ENCODE measurements at places on chromosomes 7 and 10. TPM values are rescaled to one million over a fixed set of nuclear protein-coding genes. Genes with fewer than 3 reads are reported as not detected.

The ZNF853 gene
- total RNA-seq = 16.2 TPM

The GPR15LG gene
- not detected for total RNA-seq

- no peak for DNase-seq
These were observed 401.0 kb upstream of the NRP1 start for GRCh38 chr10:33735464-33735923.

The AMPH gene
- 2.9 TPM for total RNA-seq

GRCh38 chr7:41238851-41239331 lies 464.0 kb downstream of the INHBA start:
- DNase-seq = no peak

The MSMB gene
- total RNA-seq = not detected

DNA sequence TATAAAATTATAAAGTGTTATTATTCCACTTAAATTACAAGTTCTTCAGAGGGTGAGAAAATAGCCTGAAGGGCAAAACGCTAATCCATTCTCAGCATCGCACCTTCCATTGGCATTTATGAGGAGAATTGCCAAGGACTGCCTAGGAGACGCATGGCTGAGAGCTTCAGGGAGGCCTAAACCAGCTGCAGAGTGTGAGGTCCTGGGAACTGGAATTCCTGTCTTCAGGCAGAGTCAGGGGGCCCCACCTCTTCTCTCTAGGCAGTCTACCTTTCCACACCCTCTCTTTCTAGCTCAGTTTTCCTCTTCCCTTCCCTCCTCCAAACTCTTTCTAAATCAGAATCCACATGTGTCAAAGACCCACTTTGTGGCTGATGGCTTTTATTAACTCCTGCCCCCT lies 35.3 kb downstream of the LRRC72 start:
- no peak for DNase-seq

The PCLO gene
- 1.3 TPM for total RNA-seq

GRCh38 chr7:107394831-107395230 lies 75.0 kb upstream of the GPR22 start:
- no peak for DNase-seq

DNA sequence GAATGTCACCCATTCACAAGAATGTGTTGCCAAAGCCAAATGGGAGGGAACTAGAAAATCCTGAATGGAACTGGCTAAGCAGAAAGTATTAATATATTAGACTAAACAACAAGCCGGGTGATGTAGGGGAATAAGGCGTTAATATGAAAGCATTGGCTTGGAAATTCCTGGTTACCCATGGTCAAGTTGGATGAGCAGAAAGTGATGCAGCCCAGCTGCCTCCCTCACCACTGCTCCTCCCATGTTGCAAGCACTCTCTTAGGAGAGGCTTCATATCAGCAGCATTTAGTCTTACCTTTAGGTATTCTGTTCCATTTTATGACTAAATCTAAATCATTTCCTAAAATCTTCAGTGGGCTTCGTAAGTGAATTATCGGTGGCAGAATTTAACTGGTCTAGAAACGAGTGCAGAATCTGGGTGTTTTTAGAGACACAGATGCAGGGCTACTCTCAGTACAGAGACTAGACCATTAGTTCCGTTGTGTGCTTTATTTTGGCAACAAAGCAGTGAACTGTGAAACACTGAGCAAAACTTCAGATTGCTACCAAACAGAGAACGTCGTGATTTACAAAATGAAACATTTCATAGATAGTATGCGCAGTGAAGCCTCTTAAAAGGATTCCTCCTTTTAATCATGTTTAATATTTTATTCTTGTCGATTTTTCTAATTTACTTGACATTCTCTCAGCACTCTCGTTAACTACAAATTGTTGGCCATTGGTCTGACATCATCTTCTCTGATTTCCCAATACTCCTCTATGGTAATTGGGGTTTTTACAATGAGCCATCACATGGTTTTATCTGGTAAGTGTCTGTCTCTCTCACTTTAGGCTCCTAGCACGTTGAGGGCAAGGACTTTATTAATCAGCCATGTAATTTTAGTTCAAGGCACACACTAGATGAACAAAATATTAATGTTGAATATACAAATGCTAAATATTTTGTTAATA lies 22.0 kb upstream of the HGF start:
- DNase-seq = no peak

The RPEL1 gene
- total RNA-seq = not detected

The SPDYE18 gene
- total RNA-seq = 0.20 TPM

The VIPR2 gene
- total RNA-seq = not detected

GRCh38 chr7:70614237-70615045 lies 517.5 kb upstream of the GALNT17 start:
- no peak for DNase-seq

DNA sequence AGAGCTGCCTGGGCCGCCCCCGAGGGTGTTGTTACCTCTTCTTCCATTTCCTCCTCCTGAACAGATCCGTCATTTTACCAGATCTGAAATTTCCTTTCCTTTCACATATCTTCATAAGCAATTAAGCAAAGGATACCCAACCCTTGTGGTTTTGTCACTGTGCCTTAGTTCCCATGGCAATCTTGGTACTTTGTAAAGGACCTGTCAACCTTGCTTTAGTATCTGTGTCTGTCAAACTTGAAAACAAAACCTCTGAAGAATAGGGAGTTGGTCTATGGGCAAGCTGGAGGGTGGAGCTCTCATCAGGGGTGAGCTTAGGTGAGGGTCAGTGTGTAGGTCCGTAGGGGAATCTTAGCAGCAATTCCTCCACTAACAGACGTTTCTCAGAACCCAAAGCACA lies 25.4 kb upstream of the CCDC3 start:
- no peak for DNase-seq

The CNPY1 gene
- not detected for total RNA-seq

The OR6V1 gene
- total RNA-seq = not detected

GRCh38 chr10:110535958-110536891 lies 31.3 kb upstream of the SMC3 start:
- no peak for DNase-seq

- DNase-seq = no peak
These were observed 33.4 kb downstream of the CCDC6 start for GRCh38 chr10:59872892-59873463.

The CTNNA3 gene
- 0.92 TPM for total RNA-seq

- DNase-seq = no peak
These were observed 88.6 kb downstream of the LYZL1 start for GRCh38 chr10:29377333-29377961.

GRCh38 chr10:96672481-96673175 lies 47.7 kb downstream of the PIK3AP1 start:
- no peak for DNase-seq

DNA sequence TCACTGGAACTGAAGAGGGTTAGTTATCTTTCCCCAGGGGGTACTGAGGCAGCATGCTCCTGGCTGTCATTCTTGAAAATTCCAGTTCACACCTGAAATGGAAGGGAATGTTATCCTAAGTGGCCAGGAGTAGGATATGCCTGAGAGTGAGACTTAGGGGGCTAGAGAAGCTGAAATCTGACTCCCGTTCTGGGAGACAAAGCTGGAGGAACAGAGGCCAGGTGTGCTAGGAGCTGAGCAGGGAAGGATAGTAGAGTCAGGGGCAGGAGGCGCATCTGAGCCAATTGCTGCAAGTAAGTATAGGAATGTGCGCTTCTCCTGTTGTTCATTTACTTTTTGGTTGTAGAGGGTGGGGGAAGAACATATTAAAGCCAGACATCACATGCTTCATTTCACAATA lies 58.1 kb upstream of the KIAA1217 start:
- DNase-seq = no peak

The IL6 gene
- total RNA-seq = 0.45 TPM

The SEMA3A gene
- 0.65 TPM for total RNA-seq

GRCh38 chr7:111004310-111004901 lies 86.5 kb upstream of the LRRN3 start:
- no peak for DNase-seq

- DNase-seq = no peak
These were observed 70.5 kb downstream of the GNA12 start for GRCh38 chr7:2773608-2774007.

DNA sequence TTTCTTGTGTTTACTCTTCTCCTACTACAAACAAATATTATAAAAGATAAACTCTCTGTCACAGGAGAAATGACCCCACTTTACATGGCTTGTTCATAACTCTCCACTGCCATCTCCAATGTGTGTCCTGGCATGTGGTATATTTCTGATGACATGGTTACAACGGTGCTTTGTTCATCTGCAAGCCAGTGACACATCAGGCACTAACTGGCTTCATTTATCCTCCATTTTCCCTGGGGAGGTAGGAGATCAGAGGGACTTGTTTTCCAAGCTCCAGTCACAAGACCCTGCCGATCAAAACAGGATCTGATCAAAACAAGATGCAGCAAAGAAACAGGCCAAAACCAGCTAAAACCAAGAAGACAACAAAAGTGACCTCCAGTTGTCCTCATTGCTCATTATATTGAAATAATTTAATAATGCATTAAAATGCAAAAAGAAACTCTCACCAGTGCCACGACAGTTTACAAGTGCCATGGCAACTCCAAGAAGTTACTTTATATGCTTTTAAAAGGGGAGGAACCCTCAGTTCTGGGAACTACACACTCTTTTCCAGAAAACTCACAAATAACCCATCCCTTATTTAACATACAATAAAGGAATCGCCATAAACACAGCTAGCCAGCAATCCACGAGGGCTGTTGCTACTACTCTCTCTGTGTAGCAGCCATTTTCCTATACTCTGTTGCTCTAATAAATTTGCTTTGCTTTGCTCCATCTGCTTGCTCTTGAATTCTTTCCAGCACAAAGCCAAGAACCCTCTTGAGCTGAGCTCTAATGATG lies 224.2 kb downstream of the XPNPEP1 start:
- DNase-seq = no peak

The GJD4 gene
- not detected for total RNA-seq

DNA sequence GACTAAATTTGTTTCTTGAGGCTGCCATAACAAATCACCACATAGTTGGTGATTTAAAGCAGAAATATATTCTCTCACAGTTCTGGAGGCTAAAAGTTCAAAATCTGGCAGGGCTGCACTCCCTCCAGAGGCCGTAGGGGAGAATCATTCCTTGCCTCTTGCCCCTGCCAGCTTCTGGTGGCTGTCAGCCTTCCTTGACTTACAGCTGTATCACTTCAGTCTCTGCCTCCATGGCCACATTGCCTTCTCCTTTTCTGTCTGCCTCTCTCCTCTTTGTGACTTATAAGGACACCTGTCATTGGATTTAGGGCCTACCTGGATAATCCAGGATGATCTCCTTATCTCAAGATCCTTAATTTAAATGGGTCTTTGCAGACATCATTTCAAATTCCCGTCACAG lies 5.8 kb upstream of the LRRC4 start:
- DNase-seq = no peak
